ENCODE measurements at places on chromosomes 13 and 19. TPM values are rescaled to one million over a fixed set of nuclear protein-coding genes. Genes with fewer than 3 reads are reported as not detected.

GRCh38 chr19:36152352-36153091 is at the start of gene COX7A1:
Gene COX7A1, minus strand, starts transcription at chr19:36152447. Its CDS starts 40 bp downstream, at chr19:36152407.
- H3K36me3 ChIP-seq = peaks cover 51% of the 10 kb centered on the region
- no peaks in the 10 kb centered on the region for H3K27me3 ChIP-seq
- H3K27ac ChIP-seq = no peak within 1 kb of the TSS
- DNase-seq = no peak

GRCh38 chr19:4717966-4718701 is 5.5 kb downstream of the DPP9 start:
- H3K27ac ChIP-seq = no peak overlapping the region
- no peak overlapping the region for H3K4me3 ChIP-seq
- no peaks in the 10 kb centered on the region for H3K27me3 ChIP-seq
- H3K36me3 ChIP-seq = peaks cover 15% of the 10 kb centered on the region
- no peaks in the 10 kb centered on the region for H3K4me1 ChIP-seq

- no peaks in the 10 kb centered on the region for H3K36me3 ChIP-seq
- peak; percentile 77 for DNase-seq
- H3K4me1 ChIP-seq = peaks cover 3% of the 10 kb centered on the region
- no peaks in the 10 kb centered on the region for H3K27me3 ChIP-seq
Observed at GRCh38 chr19:54035215-54036178, 28.2 kb downstream of the VSTM1 start.

- no peaks in the 10 kb centered on the region for H3K27me3 ChIP-seq
- H3K36me3 ChIP-seq = peaks cover 51% of the 10 kb centered on the region
- no peak overlapping the region for H3K4me3 ChIP-seq
Observed at GRCh38 chr19:58010507-58010906, 7.9 kb upstream of the ZNF606 start.

The ZNF528 gene
- 0.81 TPM for total RNA-seq

DNA sequence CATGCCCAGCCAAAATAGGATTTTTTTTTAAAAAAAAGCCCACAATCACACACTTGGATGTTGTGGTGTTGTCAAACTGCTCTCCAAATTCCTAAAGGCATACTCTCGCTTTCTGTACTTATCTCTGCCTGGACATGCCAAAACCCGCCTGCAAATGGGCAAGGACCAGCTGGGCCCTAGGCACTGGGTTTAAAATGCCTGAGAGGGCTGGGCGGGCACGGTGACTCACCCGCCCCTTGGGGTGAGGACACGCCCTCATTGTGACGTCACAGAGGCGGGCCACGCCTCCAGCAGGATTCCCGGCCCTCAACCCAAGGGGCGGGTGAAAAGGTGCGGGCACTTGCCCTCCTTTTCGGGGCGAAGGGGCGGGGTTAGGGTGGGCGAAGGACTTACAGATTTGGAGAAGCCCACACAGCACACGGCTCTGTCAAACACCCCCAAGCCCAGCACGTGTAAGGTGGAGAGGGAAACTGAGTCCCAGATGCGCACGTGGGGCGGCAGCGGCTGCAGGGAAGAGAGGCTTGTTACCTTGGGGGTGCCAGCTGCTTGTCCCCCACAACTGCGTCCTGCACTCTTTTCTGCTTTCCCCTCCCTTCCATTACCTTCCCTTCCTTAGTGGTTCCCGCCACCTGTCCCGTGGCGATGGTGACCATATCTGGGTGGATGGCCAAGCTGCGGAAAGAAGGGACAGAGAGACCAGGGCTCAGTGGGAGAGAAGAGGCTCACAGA is 6.6 kb downstream of the EML2 start:
- H3K4me3 ChIP-seq = peak overlapping the region; percentile 62
- H3K36me3 ChIP-seq = peaks cover 12% of the 10 kb centered on the region
- peak; percentile 94 for DNase-seq
- H3K27ac ChIP-seq = no peak overlapping the region
- H3K4me1 ChIP-seq = no peaks in the 10 kb centered on the region
- H3K27me3 ChIP-seq = no peaks in the 10 kb centered on the region

DNA sequence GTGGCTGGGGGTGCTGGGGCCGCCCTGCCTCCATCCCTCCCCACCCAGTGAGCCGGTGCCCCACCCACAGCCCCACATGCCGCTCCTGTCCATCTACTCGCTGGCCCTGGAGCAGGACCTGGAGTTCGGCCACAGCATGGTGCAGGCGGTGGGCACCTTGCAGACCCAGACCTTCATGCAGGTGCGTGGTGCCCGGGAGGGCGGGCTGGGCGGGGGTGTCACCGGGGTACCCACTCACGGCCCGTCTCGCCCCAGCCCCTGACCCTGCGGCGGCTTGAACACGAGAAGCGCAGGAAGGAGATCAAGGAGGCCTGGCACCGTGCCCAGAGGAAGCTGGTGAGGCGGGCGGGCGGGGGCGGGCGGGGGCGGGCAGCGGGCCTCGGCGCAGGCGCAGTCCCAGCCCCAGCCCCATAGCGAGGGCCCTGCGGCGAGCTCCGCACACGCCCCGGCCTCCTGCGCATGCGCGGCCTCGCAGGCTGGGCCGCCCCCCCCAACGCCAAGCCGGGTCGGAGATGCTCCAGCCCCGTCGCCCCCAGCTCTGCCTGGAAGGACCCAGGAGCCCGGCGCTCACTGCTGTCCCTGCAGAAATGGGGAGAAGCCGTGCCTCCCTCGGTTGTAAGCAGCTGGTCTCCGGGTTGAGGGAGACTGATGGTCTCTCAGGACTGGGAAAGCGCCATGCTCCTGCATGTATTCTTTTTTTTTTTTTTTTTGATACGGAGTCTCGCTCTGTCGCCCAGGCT is 7.7 kb downstream of the ARHGAP45 start:
- no peak overlapping the region for H3K27ac ChIP-seq
- H3K27me3 ChIP-seq = no peaks in the 10 kb centered on the region
- H3K36me3 ChIP-seq = peaks cover 9% of the 10 kb centered on the region
- no peak overlapping the region for H3K4me3 ChIP-seq
- no peaks in the 10 kb centered on the region for H3K4me1 ChIP-seq

The ZNF547 gene
- total RNA-seq = 3.5 TPM

GRCh38 chr19:48970139-48970766 is 5.1 kb downstream of the FTL start:
- H3K27me3 ChIP-seq = no peaks in the 10 kb centered on the region
- DNase-seq = no peak
- H3K36me3 ChIP-seq = peaks cover 65% of the 10 kb centered on the region
- no peaks in the 10 kb centered on the region for H3K4me1 ChIP-seq
- H3K27ac ChIP-seq = no peak overlapping the region
- no peak overlapping the region for H3K4me3 ChIP-seq

- no peaks in the 10 kb centered on the region for H3K27me3 ChIP-seq
- no peak for DNase-seq
- H3K36me3 ChIP-seq = peaks cover 37% of the 10 kb centered on the region
- H3K27ac ChIP-seq = no peak overlapping the region
- no peak overlapping the region for H3K4me3 ChIP-seq
- H3K4me1 ChIP-seq = peaks cover 4% of the 10 kb centered on the region
Observed at GRCh38 chr13:98022210-98022609, 68.7 kb downstream of the IPO5 start.

The OR4F17 gene
- not detected for total RNA-seq

The PSPN gene
- 2.4 TPM for total RNA-seq

The ELAVL3 gene
- total RNA-seq = 1.4 TPM

GRCh38 chr13:81686877-81687276 is 1346.0 kb upstream of the SPRY2 start:
- H3K27ac ChIP-seq = no peak overlapping the region
- no peaks in the 10 kb centered on the region for H3K27me3 ChIP-seq
- H3K4me3 ChIP-seq = no peak overlapping the region
- no peaks in the 10 kb centered on the region for H3K4me1 ChIP-seq

The FIZ1 gene
- total RNA-seq = 21.5 TPM

DNA sequence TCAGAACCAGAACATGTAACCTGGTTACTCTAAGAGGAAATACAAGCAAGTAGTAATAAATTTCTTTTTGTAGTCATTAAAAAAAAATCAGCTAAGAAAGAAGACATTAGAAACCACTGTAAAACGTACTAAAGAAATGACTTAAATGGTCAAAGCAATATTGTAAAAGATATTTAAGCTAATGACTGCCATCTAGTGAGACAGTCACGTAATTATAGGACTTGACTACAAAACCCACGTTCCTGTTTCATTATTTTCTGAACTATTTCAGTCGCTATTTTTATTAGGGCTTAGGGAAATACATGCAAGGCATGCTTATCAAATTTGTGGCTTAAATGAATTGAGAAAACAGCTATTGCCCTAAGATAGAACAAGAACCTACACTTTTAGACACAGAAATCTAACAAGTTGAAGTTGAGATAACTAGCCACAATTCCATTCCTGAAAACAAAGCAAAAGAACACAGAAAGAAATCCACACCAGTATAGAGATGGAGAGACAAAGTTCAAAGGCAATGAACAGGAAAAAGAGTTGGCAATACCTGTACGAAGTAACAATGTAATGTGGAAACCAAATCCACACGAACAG is 17.9 kb downstream of the ALG5 start:
- H3K4me1 ChIP-seq = no peaks in the 10 kb centered on the region
- no peaks in the 10 kb centered on the region for H3K27me3 ChIP-seq
- no peak for DNase-seq
- H3K36me3 ChIP-seq = peaks cover 18% of the 10 kb centered on the region
- no peak overlapping the region for H3K27ac ChIP-seq
- H3K4me3 ChIP-seq = no peak overlapping the region

DNA sequence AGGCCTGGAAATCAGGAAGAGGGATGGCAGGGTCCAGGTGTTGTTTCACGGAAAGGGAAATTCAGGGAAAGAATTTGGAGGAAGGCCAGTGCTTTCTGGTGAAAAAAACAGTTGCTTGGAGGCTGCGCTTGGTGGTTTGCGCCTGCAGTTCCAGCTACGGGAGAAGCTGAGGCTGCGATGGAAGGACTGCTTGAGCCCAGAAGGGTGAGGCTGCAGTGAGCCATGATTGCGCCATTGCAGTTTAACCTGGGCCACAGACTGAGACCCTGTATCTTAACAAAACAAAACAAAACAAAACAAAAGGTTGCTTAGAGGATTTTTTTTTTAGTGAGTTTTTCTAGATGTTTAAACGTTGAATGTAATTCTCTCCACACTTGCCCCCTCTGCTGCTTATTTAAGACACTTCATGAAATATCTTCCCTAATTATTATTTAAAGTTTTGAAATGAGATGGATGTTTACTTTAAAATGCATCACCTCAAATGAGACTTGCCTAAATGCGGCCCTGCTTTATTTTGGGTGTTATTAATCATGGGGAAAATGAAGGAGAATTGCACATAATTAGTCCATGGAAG is 75.4 kb upstream of the TRPC4 start:
- H3K27ac ChIP-seq = no peak overlapping the region
- H3K4me1 ChIP-seq = no peaks in the 10 kb centered on the region
- no peaks in the 10 kb centered on the region for H3K27me3 ChIP-seq
- DNase-seq = no peak
- H3K36me3 ChIP-seq = no peaks in the 10 kb centered on the region
- H3K4me3 ChIP-seq = no peak overlapping the region

- no peak for DNase-seq
- H3K27me3 ChIP-seq = no peaks in the 10 kb centered on the region
- H3K36me3 ChIP-seq = peaks cover 7% of the 10 kb centered on the region
- peaks cover 8% of the 10 kb centered on the region for H3K4me1 ChIP-seq
Observed at GRCh38 chr13:100356426-100356825, 232.2 kb downstream of the GGACT start.

GRCh38 chr13:49444524-49445395 is 686 bp downstream of the SETDB2 start:
- no peaks in the 10 kb centered on the region for H3K36me3 ChIP-seq
- H3K27me3 ChIP-seq = no peaks in the 10 kb centered on the region
- H3K27ac ChIP-seq = no peak overlapping the region
- H3K4me1 ChIP-seq = no peaks in the 10 kb centered on the region

The LDLR gene
- 81.3 TPM for total RNA-seq

The ZNF610 gene
- 6.4 TPM for total RNA-seq

DNA sequence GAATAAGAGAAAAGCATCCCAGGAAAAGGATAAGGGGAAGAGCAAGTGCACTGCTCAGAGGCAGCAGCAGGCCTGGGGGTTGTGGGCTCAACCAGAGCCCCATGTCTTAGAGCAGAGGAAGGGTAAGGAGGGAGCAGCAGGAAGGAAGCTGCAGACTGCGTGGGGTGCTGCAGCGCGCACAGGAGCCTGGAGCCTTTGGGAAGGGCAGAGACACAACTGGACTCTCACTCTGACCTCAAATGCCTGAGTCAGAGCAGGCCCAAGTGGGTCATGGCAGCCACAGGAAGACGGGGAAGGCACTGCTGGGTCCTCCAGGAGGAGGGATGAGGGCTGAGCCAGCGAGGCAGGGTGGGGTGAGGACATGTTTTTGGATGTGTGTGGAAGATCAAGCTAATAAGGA is 31.6 kb downstream of the SIGLEC7 start:
- H3K4me1 ChIP-seq = no peaks in the 10 kb centered on the region
- no peaks in the 10 kb centered on the region for H3K27me3 ChIP-seq
- H3K4me3 ChIP-seq = no peak overlapping the region
- H3K36me3 ChIP-seq = no peaks in the 10 kb centered on the region
- no peak overlapping the region for H3K27ac ChIP-seq
- DNase-seq = no peak

The LGALS7B gene
- total RNA-seq = 0.90 TPM

- H3K36me3 ChIP-seq = no peaks in the 10 kb centered on the region
- H3K4me1 ChIP-seq = no peaks in the 10 kb centered on the region
- no peak overlapping the region for H3K27ac ChIP-seq
- H3K27me3 ChIP-seq = no peaks in the 10 kb centered on the region
- DNase-seq = no peak
Observed at GRCh38 chr13:24664726-24665409, 15.3 kb upstream of the ATP12A start.

DNA sequence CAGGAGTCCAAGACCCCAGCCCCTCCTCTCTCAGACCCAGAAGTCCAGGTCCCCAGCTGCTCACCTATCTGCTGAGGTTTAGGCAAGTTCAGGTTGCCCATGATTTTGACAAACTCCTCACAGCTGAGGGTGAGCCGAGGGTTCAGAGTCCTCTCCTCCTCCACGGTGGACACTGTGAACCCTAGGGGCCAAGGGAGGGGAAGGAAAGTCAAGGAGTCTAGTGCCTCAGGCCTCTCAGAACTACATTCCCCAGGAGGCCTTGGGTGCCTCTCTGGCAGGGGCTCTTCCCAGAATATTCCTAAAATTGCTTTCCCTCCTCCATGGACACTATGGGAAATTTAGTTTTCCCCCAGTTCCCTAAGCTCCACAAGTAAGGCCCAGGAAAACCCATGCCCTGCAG is 3.3 kb upstream of the PHLDB3 start:
- no peak overlapping the region for H3K27ac ChIP-seq
- no peak for DNase-seq
- H3K36me3 ChIP-seq = peaks cover 17% of the 10 kb centered on the region
- no peaks in the 10 kb centered on the region for H3K4me1 ChIP-seq
- no peak overlapping the region for H3K4me3 ChIP-seq

DNA sequence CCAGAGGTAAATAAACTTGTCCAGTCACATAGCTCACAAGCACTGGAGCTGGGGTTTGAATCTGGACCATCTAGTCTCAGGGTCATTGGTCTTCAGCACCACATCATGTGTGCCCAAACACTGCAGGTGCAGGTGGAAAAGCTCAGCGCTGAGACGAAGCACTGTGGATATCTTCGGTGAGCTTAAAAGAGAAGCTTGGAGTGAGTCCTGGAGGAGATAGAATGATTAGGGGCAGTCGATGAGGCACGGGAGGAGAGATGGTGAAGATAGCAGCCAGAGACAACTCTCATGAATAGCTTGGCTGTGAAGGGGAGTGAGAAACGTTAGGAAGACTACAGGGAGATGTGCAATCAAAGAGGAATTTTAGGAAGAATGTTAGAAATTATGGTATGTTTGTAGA is 389.3 kb downstream of the FGF9 start:
- DNase-seq = no peak
- H3K4me3 ChIP-seq = no peak overlapping the region
- peaks cover 9% of the 10 kb centered on the region for H3K4me1 ChIP-seq
- no peak overlapping the region for H3K27ac ChIP-seq
- no peaks in the 10 kb centered on the region for H3K36me3 ChIP-seq
- no peaks in the 10 kb centered on the region for H3K27me3 ChIP-seq

All from H9 (cell line).